Non-pigmented ciliary epithelial cell (primary cell): ENCODE measurements at places on chromosomes 3 and 15.
A peak's percentile ranks its signal among the peaks of the same experiment; 100 is the strongest.

- peak; percentile 96 for DNase-seq
Measured at GRCh38 chr3:138389841-138390581, 41.6 kb downstream of the MRAS start.

GRCh38 chr3:172808969-172809546 is 58.5 kb downstream of the ECT2 start:
- peak; percentile 15 for DNase-seq

GRCh38 chr15:99343208-99343607 is 91.9 kb downstream of the LRRC28 start:
- DNase-seq, result no peak

- DNase-seq, result no peak
Measured at GRCh38 chr3:30694148-30694547, 87.7 kb downstream of the TGFBR2 start.

GRCh38 chr3:46021516-46021915 is 5.8 kb downstream of the XCR1 start:
- no peak for DNase-seq

- no peak for DNase-seq
Measured at GRCh38 chr3:115671761-115672455, 48.6 kb downstream of the GAP43 start.

DNA sequence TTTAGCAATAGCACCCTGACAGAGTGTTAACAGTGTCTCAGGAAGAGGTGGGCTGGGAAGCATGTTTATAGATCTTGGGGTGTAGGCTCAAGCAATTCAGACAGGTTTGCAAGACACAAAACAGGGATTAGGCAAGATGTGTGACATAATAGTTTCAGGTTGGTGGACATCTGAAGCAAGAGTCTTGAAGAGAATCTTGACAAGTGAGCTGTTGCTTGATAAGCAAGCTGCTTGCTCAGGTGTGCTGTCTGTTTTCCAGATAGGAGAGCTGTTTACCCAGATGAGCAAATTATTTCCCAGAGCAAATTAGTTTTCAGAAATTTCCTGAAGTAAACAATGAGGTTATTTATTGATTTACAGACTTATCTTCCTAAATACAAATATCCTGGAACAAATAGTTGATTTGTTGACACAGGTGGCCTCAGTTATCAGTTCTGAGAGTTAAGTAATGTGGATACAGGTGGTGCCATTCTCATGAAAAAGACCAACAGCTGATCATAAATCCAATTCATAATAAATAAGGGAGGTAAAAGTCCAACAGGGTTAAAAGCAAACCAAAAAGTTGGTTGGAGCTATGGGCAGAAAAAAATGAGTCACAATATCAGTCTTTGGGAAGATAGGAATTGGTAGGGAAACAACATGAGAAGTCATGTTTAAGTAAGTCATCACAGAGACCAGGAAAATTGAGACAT is 437.3 kb downstream of the TBL1XR1 start:
- DNase-seq, result no peak

GRCh38 chr3:30644615-30645014 is 38.2 kb downstream of the TGFBR2 start:
- DNase-seq, result no peak

- DNase-seq, result no peak
Measured at GRCh38 chr3:151351648-151352047, 22.3 kb upstream of the P2RY13 start.

- no peak for DNase-seq
Measured at GRCh38 chr3:31232055-31233025, 300.4 kb upstream of the STT3B start.

DNA sequence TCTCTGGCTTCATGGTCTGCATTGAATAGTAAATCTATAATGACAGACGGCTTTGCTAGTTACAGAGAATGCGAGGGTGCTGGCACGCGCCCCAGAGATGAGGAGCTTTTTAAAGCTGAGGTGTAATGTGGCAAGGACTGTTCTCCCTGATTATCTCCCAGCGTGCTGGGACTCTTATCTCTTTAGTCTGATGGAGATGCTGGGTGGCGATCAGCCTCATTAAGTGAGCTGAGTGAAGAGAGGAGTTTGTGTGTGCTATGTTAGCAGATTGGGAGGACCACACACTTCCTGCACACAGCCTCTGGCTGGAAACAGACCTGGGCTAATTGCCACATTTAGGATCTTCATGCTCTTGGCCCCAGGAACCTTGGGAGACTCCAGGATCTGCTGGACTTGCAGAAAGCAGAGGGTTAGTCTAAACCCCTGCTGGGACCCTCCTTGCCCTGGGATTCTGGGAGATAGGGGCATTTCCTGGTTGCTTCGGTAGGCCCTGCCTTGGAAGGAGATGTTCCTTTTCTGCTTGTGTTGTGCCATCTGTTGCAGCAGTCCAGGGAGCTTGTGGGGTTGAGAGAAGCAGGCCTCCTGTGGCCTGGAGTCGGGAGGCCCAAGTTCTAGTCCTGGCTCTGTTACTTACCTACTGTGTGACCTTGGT is 15.0 kb downstream of the PDIA5 start:
- DNase-seq, result no peak

- DNase-seq, result no peak
Measured at GRCh38 chr15:99390667-99391066, 139.4 kb downstream of the LRRC28 start.

- no peak for DNase-seq
Measured at GRCh38 chr3:18428036-18428435, 2.9 kb upstream of the SATB1 start.

DNA sequence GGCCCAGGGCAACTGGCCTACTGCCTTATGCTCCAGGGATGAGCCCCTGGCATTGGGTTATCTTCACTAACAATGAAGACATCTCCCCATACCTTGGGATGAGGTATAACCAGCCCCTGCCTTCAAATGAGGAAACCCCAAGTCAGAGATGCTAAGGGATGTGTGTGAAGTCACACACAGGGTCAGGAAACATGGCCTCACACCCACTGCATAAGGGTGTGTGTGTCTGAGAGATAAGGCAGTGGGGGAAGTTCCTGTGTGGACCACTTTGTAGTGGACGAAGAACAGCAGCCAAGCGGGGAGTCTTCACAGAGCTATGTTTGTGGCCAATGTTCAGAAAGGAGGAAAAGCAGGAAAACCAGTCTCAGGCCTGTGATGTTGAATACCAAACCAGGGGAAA is 10.5 kb downstream of the ELP6 start:
- DNase-seq, result no peak

DNA sequence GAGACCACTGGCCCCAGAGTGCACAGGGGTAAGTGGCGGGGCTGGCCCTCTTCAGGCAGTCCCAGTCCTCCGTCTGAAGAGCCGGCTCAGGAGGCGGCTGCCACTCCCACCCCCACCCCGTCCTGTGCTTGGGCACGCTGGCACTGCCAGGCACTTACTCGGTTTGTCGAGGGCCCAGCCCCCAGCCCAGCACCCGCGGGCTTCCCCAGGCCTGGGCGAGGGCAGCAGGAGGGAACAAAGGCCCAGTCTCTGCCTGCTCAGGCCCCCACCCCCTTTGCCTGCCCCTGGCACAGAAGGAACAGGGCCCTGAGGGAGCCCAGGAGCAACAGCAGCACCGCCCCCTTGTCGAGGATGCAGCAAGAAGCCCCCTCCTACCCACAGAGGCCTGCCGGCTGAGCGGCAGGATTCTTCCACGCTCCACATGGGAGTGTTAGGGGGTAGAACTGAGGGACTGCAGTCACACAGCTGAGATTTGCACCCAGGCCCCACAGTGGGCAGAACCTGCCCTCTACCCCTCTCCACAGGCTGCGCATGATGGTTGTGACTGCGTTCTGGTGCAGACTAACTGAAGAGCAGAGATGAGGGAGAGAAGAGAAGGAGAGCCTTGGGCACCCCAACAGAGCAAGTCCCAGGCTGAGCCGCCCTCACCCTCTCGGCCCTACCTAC is 8.9 kb downstream of the DUSP7 start:
- DNase-seq, result no peak

GRCh38 chr3:43696441-43696840 is 5.7 kb downstream of the ABHD5 start:
- DNase-seq, result no peak

- DNase-seq, result no peak
Measured at GRCh38 chr3:5813521-5813920, 626.0 kb downstream of the EDEM1 start.

DNA sequence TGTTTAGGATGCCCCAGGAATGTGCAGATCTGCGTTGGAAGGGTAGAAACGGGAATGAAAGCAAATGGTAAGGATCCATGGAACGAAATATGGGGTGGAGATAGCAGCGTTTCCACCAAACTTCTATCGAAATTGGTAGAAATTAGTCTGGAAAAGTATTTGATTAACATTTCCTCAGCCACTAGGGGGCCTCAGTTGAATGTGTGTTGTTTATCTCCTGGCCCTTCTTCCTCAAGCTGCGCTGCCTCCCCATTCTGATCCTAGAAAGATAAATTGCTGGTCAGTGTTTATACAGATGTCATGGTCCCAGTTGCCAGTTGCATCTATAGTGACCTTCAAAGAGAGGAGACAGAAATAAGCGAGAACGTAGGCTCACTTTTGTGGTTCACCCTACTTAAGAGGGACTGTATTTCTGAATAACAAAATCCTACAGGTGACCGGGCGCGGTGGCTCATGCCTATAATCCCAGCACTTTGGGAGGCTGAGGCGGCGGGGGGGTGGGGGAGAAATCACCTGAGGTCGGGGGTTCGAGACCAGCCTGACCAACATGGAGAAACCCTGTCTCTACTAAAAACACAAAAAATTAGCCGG is 457.1 kb downstream of the SQOR start:
- no peak for DNase-seq

DNA sequence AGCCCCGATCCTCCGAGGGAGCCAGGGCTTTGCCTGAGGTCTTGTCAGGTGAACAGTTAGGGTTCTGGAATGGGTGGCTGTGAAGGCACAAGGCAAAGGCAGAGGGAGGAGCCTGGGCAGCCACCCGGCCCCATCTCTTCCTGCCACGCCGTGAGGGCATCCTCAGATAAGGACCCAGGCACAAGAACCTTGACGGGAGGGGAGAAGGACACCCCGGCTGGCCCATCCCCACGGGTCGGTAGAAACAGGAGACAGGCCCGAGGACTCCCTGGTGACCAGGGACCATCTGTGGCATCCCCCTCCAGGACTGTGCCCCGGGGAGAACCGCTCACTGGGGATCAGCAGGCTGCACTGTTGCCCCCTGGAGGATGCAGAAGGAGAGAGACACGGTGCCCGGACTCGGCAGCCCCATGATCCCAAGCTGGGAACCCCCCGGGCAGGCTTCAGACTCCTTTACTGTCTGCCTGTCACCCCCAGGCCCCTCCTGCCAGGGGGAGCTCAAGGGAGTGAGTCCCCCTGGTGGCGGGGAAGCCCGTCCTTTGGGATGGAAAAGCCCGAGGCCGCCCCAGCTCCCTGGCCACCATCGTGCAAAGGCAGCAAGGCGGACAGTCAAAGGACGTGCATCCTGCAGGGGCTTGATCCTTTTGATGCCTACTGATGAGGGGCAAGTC is 12.3 kb upstream of the PCSK6 start:
- DNase-seq, result no peak

DNA sequence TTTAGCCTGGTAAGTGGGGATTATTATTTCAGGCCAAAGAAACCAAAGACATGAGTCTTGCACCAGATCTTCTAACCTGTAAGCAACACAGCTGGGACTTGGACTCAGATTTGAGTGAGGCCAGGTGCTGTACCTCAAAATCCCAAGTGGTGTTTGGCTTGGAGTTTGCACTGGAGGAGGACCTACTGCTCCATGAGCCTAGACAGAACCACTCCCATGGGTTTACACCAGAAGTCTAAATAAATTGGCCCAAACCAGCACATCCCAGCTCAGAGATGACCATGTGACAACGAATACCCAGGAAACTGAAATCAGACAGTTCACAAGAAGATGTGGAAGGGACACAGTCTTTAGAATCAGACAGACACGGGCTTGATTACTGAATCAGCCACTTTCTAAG is 47.5 kb downstream of the MINAR1 start:
- no peak for DNase-seq

DNA sequence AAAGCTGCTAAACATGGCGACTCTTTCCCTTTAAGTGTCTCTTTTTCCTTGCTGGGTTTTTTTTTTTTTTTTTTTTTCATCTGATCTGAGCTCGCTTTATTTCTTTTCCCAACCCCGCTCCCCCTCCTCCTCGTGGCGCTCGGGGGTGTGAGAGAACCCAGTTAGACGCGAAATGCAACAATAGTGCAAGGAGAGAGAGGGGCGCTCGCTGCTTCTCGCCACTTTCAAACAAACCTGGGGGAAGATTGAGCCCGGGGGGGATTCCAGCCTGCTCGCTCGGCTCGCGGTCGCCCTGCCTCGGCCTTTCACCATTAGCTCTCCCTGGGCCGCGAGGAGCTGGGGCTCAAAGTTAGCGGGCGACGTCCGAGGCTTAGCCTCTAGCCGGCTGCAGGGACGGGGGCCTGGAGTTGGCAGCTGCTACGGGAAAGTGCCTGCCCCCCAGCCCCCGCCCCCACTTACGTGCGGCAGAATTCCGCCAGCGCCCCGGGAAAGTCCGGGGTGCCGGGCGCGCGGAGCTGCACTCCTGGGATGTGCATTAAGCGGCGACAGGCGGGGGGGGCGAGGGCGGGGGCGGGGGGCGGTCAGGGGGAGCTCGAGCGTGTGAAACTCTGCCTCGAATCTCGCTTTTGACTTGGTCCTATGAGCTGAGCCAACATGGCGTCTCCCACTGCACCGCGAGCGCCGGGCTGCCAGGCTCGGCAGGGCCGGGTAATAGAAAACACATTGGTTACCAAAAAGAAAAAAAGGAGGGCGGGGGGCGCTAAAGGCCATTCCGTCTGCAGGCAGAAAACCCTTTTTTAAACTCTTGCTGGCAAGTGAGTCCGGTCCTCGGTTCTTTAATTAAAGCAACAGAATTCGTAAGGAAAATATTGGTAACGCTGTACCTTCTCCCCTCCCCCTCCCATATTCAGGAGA is 10.4 kb downstream of the NR2F2 start:
- no peak for DNase-seq

- DNase-seq, result peak; percentile 60
Measured at GRCh38 chr3:193857996-193858395, 265.0 kb downstream of the OPA1 start.

DNA sequence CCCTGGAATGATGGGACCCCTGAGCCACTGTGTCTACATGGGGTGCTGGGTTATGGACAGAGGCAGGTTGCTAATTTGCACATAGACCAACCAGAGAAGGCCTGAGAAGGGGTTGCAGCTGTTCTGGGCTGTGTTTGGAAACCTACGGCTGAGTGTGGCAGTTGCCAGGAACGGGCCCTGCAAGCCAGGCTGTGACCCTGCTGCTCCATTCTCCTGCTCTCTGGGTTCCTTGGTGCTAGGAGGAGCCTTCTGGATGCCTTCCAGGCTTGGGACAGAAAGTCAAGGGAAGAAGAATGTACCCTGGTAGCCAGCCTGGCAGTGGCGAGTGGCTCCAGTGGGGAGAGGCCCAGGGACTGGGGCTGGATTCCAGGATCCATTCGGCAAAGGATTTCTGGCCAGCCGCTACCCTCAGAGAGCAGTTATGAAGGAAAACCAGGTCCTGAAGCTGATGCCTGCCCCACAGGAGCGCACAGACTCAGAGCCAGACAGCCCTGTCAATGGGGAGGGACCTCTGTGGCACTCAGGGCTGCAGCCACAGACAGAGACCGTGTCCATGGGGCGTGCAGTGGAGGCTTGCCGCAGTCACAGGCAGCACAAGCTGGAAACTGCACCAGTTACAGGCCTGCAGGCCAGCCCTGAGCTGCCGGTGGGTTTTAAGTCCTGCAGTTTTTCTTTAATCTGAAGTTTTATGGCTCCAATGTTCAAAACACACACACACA is 55.1 kb upstream of the ACAD9 start:
- DNase-seq, result no peak
